ENCODE measurements at places on chromosomes 7 and 10.
A peak's percentile ranks its signal among the peaks of the same experiment; 100 is the strongest.

DNA sequence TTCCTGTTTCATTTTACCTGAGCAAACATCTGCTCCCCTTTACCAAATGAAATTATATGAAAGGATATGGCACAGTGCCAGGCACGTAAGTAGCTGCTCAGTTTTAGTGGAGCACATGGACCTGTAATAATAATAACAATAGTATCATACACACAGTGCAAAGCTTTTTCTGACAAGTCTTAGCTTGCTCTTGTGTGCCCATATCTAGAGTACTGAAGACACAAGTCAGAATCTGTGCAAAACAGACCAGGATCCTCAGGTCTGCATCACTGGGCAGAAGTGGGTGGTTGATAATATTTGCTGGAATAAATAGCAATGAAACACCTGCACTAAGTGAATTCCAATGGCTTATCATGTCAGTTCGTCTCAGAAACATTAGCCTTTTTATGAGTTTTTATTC lies 85.5 kb upstream of the DKK1 start:
- DNase-seq = no peak

- no peak for DNase-seq
Measured at GRCh38 chr10:58758321-58758720, 245.6 kb downstream of the BICC1 start.

DNA sequence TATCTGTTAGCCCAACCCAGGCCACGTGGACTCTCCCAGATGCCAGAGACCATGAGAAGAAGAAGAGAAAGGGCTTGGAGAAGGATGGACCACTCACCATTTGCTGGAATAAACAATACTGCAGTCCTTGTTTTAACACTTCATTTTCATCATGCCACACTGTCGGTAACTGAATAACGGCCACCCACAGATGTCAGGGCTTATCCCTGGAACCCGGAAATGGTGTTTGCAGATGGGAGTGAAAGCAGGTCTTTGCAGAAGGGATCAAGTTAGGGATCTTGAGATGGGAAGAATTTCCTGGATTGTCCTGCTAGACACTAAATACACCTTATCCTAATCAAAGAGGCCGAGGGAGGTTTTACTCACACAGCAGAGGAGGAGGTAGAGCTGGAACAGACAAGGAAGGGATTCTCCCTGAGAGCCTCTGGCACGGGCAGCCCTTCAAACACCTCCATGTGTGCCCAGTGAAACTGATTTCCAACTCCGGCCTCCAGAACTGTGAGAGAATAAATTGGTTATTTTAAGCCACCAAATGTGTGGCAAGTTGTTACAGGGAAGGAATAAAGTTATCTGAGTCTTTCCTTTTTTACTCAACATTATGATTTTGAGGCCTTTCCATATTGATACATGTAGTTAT lies 56.3 kb upstream of the SFMBT2 start:
- DNase-seq = no peak

- DNase-seq = no peak
Measured at GRCh38 chr7:141946796-141947195, at the start of gene CLEC5A. CLEC5A (minus strand) TSS chr7:141946974; CDS start chr7:141946292, 682 bp downstream.

GRCh38 chr10:130049244-130049643 lies 61.4 kb downstream of the C10orf143 start:
- no peak for DNase-seq

GRCh38 chr10:97435211-97435610 lies 9.2 kb downstream of the PGAM1 start:
- DNase-seq = no peak

DNA sequence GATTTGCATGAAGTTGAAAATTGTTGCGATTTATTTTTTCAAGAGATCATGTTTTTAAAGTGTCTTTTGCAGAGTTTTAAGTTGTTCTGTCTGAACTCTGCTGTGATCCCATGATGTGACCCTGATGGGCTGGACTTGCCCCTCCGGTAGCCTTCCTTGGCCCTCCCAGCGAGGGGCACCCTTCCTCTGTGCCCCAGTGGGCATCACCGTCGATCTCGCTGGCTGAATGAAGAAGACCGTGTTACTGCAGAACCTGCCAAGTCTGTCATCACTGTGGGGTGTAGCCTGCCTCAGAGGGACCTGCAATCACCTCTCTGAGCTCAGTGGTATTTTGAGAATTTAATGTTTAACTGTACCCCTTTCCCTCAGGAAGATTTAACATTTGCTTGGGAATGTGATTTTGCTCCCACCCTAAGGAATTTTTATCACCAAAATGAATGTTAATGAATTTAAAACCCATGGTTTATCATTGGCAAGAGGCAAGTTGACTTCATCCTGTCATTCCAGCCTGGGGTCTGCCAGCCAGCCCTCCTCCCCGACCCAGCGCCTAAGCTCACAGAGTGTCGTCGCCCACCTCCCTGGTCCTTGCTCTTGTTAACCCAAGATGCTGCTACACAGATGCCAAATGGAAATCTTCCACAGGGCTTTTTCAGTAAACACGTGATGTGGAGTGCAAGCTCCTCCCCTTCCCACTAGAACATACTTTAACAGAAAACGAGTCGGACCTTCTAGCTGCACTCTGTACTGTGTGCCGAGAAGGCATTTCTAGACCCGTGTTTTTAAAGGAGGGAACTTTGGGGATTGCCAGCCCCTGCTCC lies 115.4 kb downstream of the NT5C2 start:
- no peak for DNase-seq

DNA sequence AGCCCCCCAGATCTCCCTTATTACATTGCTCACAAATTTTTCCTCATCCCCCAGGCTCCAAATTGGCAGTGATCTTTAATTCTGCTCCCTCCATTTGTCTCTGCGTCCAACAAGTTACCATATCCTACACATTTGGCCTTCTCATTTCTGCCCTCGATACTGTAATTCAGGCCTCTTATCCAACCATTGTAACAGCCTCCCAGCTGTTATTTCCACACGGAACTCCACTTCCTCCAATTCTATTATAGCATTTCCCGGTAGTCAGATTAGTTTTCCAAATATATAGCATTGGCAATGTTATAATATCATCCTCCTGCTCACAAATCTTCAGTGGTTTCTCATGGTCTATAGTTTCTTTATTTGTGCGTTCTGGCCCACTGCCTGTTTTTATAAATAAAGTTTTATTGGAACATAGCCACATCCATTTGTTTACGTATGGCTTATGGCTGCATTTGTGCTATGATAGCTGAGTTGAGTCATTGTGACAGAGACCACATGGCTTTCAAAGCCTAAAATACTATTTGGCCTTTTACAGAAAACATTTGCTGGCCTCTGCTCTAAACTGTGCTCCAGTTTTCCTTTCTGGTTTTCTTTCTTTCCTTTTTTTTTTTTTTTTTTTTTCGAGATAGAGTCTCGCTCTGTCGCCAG lies 126.5 kb upstream of the ZNF438 start:
- DNase-seq = peak; percentile 52

DNA sequence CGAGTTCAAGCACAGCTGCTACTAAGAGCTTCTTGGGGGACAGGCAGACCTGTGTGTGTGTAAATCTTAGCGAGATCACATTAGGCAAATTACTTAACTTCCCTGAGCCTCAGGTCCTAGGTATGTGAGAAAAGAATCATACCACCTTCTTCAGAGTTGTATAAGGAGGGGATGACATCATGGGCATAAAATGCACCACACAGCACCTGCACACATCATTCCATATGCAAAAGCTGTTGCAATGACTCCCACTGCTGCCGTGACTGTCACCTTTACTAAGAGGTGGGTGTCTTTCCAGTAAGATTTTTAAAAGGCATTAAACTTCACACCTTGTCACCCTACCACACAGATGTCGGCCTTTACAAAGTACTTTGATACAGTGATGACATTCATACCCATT lies 146.0 kb downstream of the FANK1 start:
- DNase-seq = no peak

GRCh38 chr7:68180761-68181160 lies 1184.1 kb downstream of the TYW1 start:
- no peak for DNase-seq

- DNase-seq = no peak
Measured at GRCh38 chr7:121301446-121302213, 27.2 kb upstream of the WNT16 start.

- no peak for DNase-seq
Measured at GRCh38 chr7:101155303-101155702, 1.0 kb downstream of the AP1S1 start.

DNA sequence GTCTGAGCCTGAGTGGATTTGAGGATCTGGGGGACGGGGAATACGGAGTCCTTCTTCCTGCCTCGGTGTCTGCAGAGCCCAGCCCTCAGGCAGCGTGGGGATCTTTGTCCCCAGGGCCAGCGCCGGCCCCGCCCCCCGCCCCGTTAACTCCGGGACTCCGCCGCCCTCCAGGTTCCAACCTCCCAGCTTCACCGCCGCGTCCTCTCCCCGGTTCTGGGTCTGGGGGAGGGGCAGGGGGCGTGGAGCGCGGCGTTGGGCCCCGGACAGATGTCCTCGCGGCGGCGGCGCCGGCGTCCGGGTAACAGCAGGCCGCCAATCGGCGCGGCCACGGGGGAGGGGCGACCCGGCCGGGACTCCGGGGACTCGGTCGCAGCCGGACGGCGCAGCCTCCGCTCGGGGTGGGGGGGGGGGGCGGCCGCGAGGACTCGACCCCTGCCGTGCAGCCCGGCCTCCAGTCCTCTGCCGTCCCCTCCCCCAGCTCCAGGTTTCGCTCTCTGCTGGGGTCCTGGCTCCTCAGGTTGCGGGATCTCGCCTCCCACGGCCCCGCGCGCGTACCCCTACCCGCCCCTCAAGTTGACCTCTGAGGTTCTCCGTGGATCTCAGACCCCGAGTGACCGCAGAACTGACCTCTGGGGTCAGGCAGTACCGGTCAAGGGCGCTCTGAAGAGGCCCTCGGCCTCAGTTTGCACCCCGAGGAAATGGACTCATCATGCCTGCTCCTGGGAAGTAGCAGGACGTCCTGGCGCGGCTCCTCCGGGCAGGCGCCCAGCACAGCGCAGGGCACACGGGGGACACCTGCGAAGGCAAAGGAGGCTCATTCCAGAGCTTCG lies 2.3 kb upstream of the ELFN1 start:
- no peak for DNase-seq

- no peak for DNase-seq
Measured at GRCh38 chr7:28395831-28396230, 16.5 kb upstream of the CREB5 start.

DNA sequence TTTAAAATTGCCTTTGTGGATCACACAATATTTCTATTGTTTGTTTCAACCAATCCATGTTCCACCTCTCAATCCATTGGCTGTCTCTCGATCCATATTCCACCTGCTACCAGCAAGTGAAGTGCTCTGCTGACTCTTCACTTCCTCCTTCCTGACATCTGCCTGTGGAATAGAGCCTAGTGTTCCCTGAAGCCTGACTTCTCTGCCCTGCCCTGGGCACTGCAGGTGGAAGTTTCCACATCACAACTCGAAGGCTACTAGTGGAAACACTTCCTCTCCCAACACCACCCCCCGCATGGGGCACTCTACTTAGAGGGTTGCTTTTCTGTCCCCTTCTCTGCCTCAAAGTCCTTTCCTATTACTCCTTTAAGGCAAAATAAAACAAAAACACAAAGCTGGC lies 563.8 kb upstream of the IGFBP3 start:
- DNase-seq = no peak

- DNase-seq = no peak
Measured at GRCh38 chr7:7792056-7792455, 73.6 kb upstream of the RPA3 start.

GRCh38 chr7:20064974-20065862 lies 152.0 kb downstream of the MACC1 start:
- no peak for DNase-seq

- no peak for DNase-seq
Measured at GRCh38 chr7:28473571-28474281, 61.4 kb downstream of the CREB5 start.

DNA sequence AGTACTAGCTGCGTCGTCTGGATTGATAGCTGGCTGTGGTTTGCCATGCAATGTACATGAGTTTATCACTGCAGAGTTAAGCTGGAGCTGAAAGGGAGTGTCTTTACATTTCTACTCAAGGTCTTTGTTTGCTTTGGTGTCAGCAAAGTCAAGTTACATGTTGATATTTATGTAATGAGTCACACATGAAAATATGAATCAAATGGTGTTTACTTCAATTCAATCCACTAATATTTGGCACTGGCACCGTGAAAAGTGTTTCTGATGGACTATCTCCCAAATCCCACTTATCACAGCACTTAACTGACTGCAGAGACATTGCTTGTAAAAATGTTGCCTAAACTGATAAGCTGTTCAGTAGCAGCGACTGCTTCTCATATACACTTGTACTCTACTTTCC lies 395.9 kb downstream of the TFEC start:
- DNase-seq = no peak

- no peak for DNase-seq
Measured at GRCh38 chr10:129442866-129443265, 24.2 kb upstream of the MGMT start.

DNA sequence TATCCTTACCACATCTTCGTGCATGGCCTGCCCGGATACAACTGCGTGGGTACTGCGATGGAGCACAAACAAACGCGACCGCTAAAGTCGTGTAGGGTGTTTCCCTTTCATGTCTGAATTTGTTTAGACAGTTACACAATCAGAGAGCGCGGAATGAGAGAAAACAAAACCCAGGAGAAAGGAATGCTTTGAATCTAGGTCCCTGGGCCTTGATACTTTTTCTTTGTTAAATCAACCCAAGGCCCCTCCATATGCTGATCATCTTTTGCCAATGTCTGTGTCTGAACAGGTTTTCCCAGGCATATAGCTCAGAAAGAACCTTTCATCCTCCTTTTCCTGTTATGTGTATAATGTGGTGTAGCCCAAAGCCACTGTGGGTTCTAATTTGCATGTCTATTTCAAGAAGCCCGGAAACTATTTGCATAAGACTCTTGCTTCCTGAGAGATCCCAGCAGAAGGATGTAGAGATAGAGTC lies 145.8 kb downstream of the FRMD4A start:
- peak; percentile 4 for DNase-seq

GRCh38 chr10:33441561-33441960 lies 107.1 kb upstream of the NRP1 start:
- DNase-seq = peak; percentile 2

DNA sequence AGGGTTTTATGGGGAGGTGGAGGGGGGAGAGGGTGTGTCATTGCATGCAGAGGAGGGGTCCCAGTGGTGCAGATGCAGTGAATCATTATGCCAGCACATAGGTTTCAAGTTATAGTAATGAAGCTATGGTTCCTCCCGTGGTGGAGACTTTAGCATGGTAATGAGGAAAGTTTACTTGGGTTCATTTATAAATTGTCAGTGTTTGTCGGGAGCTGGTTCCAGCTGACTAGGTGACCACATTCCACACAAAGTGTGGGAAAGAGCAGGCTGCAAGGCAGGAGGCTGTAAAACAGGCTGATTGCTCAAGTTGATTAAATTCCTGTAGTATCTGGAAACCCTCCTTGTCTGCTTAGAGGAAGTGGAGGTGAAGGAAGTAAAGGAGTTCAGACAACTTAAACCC lies 78.9 kb downstream of the SRI start:
- no peak for DNase-seq

GRCh38 chr7:516606-517456 lies 2.8 kb downstream of the PDGFA start:
- peak; percentile 76 for DNase-seq

GRCh38 chr7:44057181-44057848 lies 8.1 kb downstream of the PGAM2 start:
- DNase-seq = no peak
